ENCODE measurements at places on chromosomes 3 and 15.

GRCh38 chr3:112598731-112599130 is 36.9 kb downstream of the SLC35A5 start:
- no peak for DNase-seq

DNA sequence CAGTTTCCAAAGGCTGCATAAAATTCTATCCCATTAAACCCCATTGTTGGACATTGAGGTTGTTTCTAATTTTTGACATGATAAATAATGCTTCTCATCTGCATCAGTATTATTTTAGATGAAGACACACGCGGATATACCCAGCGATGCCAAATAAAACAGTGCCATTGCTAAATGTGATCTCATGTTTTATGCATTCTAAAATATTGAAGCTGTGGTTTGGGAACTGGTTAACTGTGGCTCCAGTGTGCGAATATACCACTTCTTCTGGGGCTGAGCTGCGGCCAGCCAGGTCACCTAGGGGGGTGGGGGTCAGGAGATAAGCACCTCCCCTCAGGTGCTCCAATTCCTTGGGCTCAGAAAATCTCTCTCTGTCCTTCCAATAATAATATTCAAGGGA is 230.0 kb downstream of the ADAMTS9 start:
- no peak for DNase-seq

GRCh38 chr3:59810606-59811005 is 760.8 kb upstream of the CFAP20DC start:
- DNase-seq: no peak

DNA sequence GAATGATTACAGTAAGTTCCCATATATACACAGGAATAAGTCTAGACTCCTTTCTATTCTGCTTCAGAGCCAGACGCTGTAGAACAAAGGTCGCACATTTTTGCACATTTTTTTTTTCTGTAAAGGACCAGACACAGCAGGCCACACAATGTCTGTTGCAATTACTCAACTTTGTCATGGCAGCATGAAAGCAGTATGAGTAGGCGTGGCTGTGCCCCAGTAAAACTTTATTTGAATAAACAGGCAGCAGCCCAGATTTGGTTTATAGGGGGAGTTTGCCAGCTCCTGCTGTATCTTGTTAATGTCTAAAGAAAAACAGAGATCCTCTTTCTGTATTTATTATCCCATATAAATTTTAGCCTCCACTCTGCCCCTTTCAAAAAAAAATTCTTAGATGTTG is 708.3 kb downstream of the FHIT start:
- no peak for DNase-seq

GRCh38 chr3:186354100-186354499 is 7.9 kb downstream of the DGKG start:
- DNase-seq: no peak

DNA sequence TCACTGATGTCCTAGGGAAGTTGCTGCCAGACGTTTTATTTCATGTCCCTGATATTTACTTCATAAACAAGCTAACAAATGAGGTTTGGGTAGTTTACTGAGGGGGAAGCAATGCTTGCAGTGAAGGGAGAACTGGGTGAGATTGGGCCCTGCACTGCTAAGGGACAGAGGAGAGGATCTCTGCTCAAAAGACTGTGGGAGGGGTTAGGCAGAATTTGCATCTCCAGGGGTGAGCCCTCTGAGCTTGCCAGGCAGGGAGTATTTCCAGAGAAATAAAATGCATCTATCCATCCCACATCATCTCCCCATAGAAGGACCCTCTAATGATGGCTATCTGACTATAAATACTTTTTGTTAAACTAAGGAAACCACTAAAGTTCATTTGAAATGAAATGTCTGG is 215.6 kb downstream of the CBLB start:
- no peak for DNase-seq

DNA sequence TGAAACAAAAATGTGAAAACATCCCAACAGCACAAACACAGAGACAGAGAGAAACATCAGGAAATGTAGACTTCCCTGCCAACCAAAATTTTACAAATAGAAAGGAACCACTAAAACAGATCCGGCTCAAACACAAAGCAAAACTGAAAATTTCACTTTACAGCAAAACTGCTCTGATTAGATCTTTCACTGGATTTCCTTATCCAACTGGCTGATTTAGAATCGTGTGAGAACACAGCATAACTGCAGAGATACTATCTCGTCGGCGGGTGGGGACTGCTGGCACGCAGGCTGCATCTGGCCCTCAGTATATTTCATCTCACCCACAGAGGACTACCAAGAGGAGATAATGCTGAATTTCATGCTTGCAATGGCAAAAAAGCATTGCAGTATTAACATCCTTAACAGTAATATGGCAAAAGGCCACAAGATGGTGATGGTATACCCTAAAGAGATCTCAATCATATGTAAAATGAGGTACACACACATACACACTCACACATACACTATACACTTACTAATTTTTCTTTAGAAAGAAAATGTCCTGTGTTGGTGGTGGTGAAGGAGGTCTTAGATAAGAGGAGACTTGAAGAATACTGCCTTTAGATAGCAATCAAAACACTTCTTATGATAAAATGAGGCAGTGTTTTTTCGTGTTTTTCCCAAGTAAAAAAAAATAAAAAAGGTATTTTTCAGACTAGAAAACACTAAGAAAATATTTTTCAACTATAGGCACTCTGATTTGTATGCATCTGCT is 10.6 kb upstream of the LEO1 start:
- no peak for DNase-seq

- DNase-seq: no peak
Observed at GRCh38 chr3:71672340-71672739, 52.9 kb downstream of the EIF4E3 start.

DNA sequence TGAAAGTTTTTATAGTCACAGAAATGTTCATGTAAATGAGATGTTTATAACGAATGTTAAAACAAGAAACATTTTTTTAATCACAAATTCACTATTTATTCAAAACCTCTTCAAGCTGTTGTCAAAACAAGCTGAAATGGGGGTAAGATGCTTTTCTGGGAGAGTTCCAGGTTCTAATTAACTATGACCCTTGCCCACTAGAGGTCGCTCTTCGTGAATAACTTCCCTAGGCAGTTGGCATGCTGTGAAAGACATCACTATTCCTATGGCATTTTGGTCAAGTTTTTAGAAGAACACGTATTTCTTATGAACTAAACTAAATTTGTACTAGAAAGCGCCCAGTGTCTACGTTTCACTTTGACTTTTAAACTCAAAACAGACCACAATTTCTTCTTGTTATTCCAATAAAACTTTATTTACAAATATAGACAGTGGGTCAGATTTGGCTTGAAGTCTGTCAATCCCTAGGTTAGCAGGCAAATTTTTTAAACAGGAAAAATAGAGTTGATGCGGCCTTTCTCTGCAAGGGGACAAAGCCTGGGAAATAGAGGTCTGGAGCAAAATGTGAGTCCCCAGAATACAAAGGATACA is 62.8 kb upstream of the CMTM8 start:
- DNase-seq: no peak

- DNase-seq: no peak
Observed at GRCh38 chr15:95208988-95209387, 977.6 kb downstream of the MCTP2 start.

DNA sequence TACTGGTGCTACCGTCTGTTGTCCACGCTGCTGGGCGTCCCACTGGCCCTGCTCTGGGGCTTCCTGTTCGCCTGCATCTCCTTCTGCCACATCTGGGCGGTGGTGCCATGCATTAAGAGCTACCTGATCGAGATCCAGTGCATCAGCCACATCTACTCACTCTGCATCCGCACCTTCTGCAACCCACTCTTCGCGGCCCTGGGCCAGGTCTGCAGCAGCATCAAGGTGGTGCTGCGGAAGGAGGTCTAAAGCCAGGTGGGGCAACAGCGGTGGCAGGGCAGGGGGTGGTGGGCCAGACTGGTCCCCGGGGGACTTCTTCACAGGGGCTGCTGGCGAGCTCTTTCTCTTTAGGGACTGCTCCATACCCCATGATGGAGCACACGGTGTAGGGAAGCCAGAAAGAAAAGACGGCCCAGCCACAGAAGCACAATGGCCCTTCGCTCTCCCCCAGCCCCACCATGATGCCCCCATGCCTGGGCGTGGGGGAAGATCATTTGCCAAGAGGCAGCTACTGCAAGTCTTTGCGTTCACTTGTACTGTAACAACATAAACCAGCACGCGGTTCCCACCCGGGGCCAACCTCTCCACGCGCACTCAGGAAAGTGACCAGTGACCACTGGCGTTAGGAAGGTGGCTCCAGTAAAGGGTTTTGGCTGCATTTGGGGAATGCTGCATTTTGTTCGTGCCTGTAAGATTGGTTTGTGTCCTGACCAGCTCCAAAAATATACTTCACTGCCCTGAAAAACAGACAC is 12.2 kb downstream of the CAV3 start:
- no peak for DNase-seq

DNA sequence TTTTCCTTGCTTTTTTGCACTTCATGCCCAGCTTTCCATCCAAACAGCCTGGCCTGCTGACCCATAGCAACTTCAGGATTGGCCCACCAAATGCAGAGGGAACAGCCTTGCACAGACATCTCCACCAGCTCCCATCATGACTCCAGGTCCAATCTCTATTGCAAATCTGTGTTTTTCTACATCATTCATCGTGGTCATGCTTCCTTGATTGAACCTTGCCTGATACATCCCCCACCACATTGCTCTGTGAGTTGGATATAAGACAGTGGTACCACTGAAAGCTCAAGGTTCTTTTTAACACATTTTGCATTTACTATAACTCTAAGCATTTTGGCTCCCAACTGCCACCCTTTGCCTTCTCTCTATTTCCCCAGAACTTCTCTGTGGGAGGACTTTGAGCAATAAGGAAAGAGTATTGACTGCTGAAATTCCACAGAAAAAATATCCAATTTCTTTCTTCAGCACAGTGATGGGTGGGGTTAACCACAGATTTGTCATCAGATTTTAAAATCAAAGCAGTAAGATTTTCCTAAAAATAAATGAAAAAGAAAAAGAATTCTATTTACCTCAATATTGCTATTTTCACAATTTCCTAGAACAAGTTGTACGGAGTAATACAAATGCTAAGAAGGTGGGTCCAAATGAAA is 114.6 kb upstream of the GALNT15 start:
- no peak for DNase-seq

DNA sequence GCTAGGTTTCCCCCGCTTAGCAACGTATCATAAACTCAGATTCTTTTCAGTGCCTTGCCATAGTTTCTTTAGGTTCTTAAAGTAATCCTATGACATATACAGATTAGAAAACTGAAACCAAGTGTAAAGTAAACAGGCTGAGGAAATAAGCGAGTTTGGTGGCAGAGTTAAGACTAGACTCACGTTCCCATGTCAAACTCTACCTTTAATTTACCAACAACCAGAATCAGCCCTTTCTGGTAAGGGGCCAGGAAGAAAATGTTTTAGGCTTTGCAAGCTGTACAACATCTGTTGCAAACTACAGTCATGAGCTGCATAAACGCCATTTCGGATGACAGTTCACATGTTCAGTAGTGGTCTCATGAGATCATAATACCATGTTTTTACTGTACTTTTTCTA is 128.0 kb upstream of the PRICKLE2 start:
- no peak for DNase-seq

- DNase-seq: no peak
Observed at GRCh38 chr3:73134034-73134433, 72.6 kb downstream of the EBLN2 start.

GRCh38 chr15:85007741-85008397 is 26.2 kb downstream of the PDE8A start:
- DNase-seq: no peak

GRCh38 chr3:48034000-48034516 is 17.8 kb upstream of the MAP4 start:
- DNase-seq: no peak

DNA sequence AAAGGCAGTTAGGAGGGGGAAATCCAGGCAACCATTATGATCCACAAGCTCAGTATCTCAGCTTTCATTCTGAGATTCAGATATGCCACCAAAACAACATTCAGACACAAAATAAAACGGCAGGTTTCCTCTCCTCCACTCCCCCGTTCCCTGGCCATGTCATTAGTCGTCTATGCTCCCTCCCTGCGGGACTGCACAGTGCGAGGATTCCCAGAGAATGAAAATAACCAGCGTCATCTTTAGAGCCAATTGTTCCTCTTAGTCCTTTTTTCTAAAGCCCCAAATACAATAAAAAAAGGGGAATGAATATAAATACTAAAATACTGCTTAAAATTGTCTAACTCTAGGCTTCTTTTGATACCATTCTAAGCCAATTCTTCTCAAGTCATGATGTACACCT is 7.8 kb upstream of the SLCO3A1 start:
- DNase-seq: no peak

- no peak for DNase-seq
Observed at GRCh38 chr15:60352525-60352924, 45.3 kb downstream of the ANXA2 start.

- no peak for DNase-seq
Observed at GRCh38 chr3:45741742-45742460, 52.7 kb downstream of the SACM1L start.

DNA sequence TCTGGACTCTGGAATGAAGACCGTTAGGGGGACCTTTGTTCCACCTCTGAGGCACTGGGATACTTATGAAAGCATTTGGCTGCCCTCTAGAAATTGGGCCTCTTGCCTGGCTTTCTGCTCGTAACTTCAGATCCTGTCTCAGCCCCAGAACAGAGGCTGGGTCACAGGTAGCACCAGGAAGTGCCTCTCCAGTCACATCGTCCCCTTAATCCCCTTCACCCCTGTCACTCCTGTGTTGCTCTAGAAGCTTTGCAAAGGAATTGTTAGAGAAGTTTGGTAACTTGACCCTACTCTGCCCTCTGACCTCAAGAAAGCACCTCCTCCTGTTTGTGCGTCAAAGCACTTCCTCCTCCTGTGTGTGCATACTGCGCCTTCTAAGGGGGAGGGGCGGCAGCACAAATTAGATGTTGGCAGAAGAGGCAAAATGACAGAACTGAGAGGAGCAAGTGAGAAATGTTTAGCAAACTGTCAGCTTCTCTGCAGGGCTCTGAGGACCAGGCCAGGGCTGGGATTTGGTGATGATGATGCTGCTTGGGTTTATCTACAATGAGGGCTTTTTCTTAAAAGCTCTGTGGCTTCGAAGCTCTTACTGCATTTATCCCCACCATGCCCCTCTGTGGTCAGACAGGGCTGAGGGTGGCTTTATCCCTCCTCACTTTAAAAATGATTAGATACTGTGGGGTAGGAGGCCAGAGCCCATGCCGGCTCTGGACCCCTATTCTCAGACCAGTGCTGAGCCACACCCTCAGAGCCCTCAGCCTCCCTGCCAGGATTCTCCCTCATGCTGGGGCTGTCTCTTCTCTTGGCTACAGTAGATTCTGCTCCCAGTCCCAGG is 76.2 kb downstream of the LARS2 start:
- DNase-seq: no peak

GRCh38 chr3:113070681-113071113 is 79.9 kb downstream of the GTPBP8 start:
- no peak for DNase-seq
